ENCODE measurements at places on chromosomes 6 and 20.

GRCh38 chr6:41638935-41639808 is 904 bp downstream of the MDFI start:
- peak; percentile 82 for DNase-seq
- H3K36me3 ChIP-seq, result no peaks in the 10 kb centered on the region
- peak overlapping the region; percentile 44 for H3K4me3 ChIP-seq
- peak overlapping the region; percentile 41 for H3K27ac ChIP-seq

DNA sequence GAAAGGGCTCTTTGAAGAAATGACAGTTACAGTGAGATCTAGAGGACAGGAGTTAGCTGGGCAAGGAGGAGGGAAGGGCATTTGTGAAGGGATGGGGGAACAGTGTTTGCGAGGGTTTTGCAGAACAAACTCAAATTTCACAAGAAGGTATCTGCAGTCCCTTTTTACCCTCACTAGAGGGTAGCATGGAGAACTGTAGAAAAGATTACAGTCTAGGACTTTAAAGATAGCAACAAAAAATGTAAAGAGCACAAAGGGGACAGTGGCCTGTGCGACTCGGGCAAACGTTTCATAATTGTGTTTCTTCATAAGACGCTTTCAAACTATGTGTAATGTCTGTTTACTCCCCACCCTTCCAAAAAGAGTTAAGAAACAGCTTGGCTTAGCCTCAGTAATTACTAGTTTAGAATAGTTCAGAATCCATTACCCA is 21.2 kb upstream of the ASXL1 start:
- peaks cover 54% of the 10 kb centered on the region for H3K4me1 ChIP-seq
- no peak overlapping the region for H3K4me3 ChIP-seq
- H3K27me3 ChIP-seq, result no peaks in the 10 kb centered on the region
- DNase-seq, result no peak
- no peak overlapping the region for H3K27ac ChIP-seq

DNA sequence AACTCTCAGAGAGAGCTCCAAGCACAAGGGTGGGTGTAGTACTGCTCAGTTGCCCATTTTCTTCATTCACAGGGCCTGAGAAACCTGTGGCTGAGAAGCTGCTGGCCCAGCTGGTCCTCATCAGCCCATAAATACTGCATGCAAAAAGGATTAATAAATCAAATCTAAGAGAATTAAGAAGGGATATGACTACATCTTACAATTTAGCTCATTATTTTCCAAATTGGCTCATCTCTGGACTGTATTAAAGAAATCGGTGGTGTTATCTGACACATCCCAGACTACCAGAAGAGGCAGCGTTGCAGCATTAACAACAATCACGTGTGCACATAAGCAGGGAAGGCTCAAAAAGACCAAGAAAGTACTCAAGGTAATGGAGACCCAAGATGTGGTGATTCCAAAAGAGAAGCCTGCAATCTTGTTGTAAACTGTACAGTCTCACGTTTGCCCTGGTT is 90.7 kb downstream of the CD24 start:
- no peaks in the 10 kb centered on the region for H3K36me3 ChIP-seq
- DNase-seq, result peak; percentile 16
- H3K27me3 ChIP-seq, result no peaks in the 10 kb centered on the region
- H3K4me1 ChIP-seq, result no peaks in the 10 kb centered on the region
- H3K4me3 ChIP-seq, result no peak overlapping the region

DNA sequence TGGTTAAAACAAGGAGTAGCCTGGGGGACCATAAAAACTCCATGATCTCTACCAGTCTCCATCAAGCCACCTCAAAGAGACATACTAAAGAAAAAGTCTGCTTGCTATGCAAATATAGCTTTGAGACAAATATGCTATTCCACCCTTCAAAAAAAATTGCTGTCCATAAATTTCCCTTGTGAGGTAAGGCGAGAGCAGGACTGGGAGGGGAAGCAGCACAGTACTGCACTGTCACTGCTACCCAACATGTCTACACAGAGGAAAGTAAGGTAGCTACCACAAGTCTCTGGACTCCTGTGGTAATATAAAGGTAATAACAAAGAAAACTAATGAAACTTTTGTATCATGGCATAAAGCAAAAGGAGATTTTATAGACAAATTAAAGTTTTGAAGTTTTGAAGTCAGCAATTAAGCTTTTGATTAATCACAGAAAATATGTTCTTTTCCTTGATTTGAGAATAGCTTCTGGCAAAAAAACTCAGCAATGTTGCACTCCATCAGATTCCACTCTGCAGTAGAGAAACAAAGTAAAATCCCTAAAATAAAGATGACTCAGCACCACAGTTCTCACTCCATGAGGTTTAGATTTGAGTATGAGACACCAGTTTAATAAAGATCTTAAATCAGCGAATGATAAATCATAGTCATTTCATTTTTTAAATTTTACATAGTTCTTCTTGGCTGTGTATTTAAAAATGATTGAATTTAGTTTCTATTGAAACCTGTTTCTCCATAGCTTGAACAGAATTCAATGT is 602.4 kb downstream of the COL12A1 start:
- no peaks in the 10 kb centered on the region for H3K36me3 ChIP-seq
- no peaks in the 10 kb centered on the region for H3K4me1 ChIP-seq
- no peak overlapping the region for H3K27ac ChIP-seq
- no peak for DNase-seq
- H3K27me3 ChIP-seq, result no peaks in the 10 kb centered on the region

- H3K27me3 ChIP-seq, result no peaks in the 10 kb centered on the region
- H3K4me1 ChIP-seq, result no peaks in the 10 kb centered on the region
- H3K36me3 ChIP-seq, result no peaks in the 10 kb centered on the region
- DNase-seq, result no peak
- no peak overlapping the region for H3K27ac ChIP-seq
- no peak overlapping the region for H3K4me3 ChIP-seq
Observed at GRCh38 chr6:162403031-162403430, 324.5 kb downstream of the PRKN start.

DNA sequence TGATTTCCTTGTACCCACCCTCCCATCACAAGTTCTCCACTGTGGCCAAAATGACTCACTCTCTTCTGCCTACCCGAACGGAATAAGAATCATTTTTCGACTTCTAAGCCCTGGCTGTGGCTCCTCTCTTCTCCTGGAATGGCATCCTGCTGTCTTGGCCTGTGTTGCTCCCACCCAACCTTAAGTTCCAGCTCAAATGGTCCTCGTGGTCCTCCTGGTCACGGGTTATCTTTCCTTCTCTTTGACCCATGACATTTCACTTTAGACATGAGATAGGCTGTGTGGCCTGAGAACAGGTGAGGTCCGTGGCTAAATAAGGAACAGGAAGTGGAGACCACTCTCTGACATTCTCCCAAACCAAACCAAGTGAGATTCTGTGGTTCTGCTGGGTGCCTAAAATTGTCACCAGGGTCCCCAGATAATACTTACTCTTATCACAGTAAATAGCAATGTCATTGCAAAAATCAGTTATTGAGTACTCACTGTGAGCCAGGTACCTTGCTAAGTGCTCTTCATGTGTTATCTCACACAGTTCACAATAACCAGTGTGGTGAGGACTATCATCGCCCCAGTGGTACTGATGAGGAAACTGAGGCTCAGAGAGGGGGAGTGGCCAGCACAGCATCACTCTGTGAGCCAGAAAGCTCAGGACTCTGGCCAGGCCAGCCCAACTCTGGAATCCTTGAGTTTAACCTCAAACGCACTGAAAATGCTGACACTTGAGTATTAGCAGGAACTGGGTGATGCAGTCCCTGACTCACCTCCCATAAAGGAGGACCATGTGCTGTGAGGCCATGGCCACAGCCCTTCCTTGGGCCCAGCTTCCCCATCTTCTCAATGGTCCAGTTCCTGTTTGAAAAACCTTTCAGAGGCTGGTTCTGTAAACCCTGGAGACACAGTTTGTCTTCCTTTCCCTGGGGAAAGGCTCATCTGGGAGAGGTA is 74.8 kb upstream of the SIRPA start:
- H3K36me3 ChIP-seq, result no peaks in the 10 kb centered on the region
- H3K4me1 ChIP-seq, result no peaks in the 10 kb centered on the region
- H3K27me3 ChIP-seq, result peaks cover 26% of the 10 kb centered on the region

DNA sequence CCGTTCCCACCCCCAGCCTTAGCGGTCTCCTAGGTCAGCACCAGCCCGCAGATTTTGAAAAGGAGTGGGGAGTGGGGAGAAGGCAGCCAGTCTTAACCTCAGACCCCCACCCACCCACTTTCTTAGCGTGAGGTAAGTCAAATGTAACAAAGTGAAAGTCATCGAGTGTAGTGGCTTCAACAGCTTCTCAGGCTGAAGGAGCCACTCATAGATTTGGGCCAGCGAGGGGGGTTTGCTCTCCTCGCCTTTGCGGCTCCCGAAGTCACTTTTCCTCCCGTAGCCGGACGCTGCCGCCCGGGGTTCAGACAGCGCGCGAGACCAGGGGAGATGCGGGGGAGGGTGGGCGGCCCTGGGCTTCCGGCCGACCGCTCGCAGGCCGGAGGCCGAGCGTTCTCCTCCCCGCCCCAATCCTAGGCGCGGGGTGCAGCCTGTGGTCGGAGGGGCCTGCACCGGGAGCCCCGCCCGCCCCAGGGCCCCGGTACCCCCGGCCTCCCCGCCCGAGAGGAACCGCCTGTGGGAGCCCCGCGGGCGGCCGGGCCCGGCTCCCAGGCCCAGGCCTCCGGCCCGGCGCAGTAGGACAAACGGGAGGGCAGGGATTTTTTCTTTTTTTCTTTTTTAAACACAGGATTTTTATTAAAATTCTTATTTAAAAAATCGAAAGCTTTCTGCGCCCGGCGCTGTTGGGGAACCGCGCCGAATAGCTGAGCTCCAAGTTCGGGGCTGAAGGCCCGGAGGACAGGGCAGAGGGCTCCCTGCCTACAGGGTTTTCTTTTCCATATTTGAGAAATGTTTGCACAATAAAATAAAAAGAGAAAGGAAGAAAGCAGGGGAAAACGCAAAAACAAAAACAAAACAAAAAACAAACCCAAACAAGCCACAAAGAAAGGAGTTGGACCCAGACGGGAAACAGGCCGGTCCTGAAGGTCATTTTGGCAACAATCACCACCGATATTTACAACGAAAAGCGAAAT is 3.2 kb downstream of the NKX2-2 start:
- H3K4me3 ChIP-seq, result peak overlapping the region; percentile 21
- H3K27me3 ChIP-seq, result peaks cover 99% of the 10 kb centered on the region
- H3K4me1 ChIP-seq, result peaks cover 13% of the 10 kb centered on the region
- no peak overlapping the region for H3K27ac ChIP-seq
- no peak for DNase-seq

DNA sequence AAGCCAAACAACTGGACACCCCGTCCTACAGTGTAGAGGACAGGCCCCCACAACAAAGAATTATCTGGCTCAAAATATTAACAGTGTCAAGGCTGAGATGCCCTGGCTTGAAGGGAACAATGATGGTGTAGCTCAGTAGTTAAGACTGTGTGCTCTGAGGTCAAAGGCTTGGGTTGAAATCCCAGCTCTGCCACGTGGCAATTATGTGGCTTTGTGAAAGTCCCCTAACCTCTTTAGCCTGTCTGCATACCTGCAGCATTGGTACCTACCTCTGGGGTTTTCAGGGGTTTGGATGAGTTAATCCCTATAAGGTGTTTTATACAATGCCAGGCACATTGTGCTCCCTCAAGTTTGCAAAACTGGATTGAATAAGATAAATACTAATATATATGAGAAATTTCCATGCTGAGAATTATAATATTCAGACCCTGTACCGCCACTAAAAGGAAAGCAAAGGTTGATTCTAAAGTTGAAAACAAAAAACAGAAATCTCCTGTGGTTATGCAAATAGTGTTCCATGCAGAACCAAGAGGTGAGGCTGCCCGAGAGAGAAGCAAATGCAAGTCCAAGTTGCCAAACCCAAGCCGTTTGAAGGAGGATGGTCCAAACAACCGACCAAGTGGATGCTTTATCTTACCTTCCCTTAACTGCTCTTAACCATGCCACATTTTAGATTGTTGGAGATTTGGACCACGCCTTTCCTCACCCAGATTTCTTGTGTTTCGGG is 199.8 kb downstream of the NFATC2 start:
- no peaks in the 10 kb centered on the region for H3K36me3 ChIP-seq
- no peaks in the 10 kb centered on the region for H3K27me3 ChIP-seq
- H3K4me1 ChIP-seq, result no peaks in the 10 kb centered on the region
- DNase-seq, result no peak
- no peak overlapping the region for H3K27ac ChIP-seq

GRCh38 chr20:44691424-44692423 is 23.4 kb upstream of the CCN5 start:
- H3K27me3 ChIP-seq, result no peaks in the 10 kb centered on the region
- peak; percentile 73 for DNase-seq
- H3K27ac ChIP-seq, result peak overlapping the region; percentile 33
- no peak overlapping the region for H3K4me3 ChIP-seq
- peaks cover 4% of the 10 kb centered on the region for H3K4me1 ChIP-seq

DNA sequence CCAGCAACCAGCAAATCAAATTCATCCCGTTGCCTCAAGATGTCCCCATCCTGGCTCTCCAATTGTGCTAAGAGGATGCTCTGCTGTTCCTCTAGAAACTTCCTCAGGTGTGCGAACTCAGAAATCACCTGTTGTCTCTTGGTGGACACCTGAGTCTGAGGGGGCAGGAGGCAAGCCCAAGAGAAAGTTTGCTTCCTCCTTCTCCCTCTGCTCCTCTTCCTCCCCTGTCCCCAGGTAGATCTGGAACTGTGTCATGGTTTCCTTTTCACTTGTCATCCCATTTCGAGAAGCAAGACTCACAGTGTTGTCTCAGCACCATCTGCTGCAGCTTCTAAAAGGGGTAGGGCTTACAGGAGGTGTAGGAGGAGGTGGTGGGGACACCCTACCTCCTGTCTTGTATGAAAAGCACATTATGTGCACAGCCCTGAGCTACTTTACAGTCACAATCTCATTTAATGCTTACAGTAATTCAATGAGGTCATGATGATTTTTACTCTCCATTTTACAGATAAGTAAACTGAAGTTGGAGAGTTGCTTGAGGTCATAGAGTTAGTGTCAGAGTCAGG is 2.5 kb downstream of the TRIM10 start:
- H3K4me1 ChIP-seq, result peaks cover 5% of the 10 kb centered on the region
- H3K4me3 ChIP-seq, result no peak overlapping the region
- no peak for DNase-seq
- no peaks in the 10 kb centered on the region for H3K36me3 ChIP-seq

DNA sequence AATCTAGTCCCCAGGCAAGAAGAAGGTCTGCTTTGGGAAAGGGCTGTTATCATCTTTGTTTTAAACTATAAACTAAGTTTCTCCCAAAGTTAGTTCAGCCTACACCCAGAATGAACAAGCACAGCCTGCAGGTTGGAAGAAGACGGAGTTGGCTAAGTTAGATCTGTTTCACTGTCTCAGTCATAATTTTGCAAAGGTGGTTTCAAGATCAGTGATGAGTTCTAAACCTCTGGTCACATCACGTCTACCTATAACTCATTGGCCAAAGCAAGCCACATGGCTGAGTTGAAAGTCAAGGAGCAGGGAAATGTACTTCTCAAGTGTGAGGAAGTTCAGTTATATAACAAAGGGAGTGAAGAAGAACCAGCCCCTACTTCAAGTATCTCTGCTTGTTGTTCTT is 50.5 kb upstream of the ECI2 start:
- no peaks in the 10 kb centered on the region for H3K4me1 ChIP-seq
- H3K36me3 ChIP-seq, result no peaks in the 10 kb centered on the region
- H3K27ac ChIP-seq, result no peak overlapping the region
- no peak overlapping the region for H3K4me3 ChIP-seq
